Left ventricle myocardium inferior (tissue), 1 donor: ENCODE measurements at places on chromosomes 3 and 15.

GRCh38 chr3:107657971-107658370 is 135.2 kb downstream of the BBX start:
- H3K4me1 ChIP-seq, result peaks cover 29% of the 10 kb centered on the region
- DNase-seq, result no peak
- H3K27me3 ChIP-seq, result no peaks in the 10 kb centered on the region
- no peak overlapping the region for H3K27ac ChIP-seq
- no peak overlapping the region for H3K4me3 ChIP-seq

GRCh38 chr3:113536627-113537101 is 4.3 kb downstream of the SIDT1 start:
- no peak overlapping the region for H3K27ac ChIP-seq
- DNase-seq, result no peak
- peaks cover 22% of the 10 kb centered on the region for H3K4me1 ChIP-seq
- no peak overlapping the region for H3K4me3 ChIP-seq
- no peaks in the 10 kb centered on the region for H3K36me3 ChIP-seq

GRCh38 chr3:64651303-64651702 is 36.5 kb downstream of the ADAMTS9 start:
- no peak overlapping the region for H3K4me3 ChIP-seq
- H3K27me3 ChIP-seq, result no peaks in the 10 kb centered on the region
- no peak for DNase-seq
- H3K36me3 ChIP-seq, result peaks cover 76% of the 10 kb centered on the region
- H3K4me1 ChIP-seq, result peaks cover 42% of the 10 kb centered on the region

GRCh38 chr3:160540551-160540950 is 24.8 kb downstream of the KPNA4 start:
- no peak overlapping the region for H3K4me3 ChIP-seq
- no peak for DNase-seq
- H3K27me3 ChIP-seq, result no peaks in the 10 kb centered on the region

DNA sequence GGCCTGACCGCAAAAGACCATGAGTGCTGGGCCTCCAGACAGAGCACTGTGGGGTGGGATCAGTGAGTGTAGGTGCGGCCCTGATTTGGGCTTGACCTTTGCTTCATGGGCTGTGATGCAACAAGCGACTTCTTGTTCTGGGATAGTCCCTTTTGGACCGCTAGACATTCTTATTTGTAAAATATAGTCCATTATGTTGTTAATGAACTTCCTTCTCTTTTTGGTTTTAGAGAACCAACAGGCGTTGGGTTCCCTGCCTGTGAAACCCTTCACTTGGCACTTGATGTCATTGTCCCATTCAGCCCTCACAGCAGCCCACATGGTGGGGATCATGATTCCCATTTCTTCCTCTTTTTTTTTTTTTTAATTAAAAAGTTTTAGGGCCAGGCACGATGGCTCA is 15.8 kb upstream of the TRH start:
- H3K27me3 ChIP-seq, result peaks cover 30% of the 10 kb centered on the region
- H3K4me3 ChIP-seq, result no peak overlapping the region
- H3K4me1 ChIP-seq, result no peaks in the 10 kb centered on the region
- no peak overlapping the region for H3K27ac ChIP-seq
